ENCODE measurements at places on chromosomes 13 and 19. TPM values are rescaled to one million over a fixed set of nuclear protein-coding genes. Genes with fewer than 3 reads are reported as not detected.

GRCh38 chr19:55766466-55766865, 2.5 kb upstream of the RFPL4AL1 start:
- DNase-seq = peak; percentile 43

DNA sequence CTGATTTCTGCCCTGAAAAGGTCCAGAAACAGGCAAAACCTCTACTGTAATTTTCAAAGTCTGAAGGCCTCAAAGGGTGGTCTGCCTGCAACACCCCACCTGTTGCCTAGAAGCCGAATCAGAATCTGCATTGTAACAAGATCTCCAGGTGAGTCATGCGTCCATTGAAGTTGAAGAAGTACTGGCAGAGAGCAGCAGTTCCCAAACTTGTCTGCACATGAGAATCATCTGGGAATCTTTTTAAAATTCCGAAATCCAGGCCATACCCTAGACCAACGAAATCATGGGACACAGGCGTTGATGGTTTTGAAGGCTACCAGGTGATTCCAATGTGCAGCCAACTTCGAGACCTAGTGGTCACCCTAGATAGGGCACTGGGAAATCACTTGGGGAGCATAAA, 16.0 kb upstream of the CLN5 start:
- no peak for DNase-seq

- DNase-seq = no peak
Measured at GRCh38 chr13:48945626-48946025, 30.1 kb upstream of the FNDC3A start.

DNA sequence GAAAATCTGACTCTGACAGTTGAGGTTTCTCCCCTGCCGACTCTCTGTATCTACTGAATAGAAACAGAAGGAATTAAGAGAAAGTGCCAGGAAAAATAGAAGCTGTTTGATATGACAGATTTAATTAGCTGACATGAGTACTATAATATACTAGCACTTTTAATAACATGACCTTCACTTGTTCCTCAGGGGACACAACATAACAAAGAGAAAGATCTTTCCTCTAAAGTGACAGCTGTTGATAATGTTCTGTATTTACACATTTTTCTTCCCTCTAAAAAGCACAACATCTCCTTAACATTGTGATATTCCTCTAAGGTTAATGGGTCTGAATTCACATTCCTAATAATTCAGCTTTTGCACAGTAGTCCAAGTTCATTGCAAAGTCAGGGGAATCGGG, 1136.0 kb downstream of the PCDH17 start:
- no peak for DNase-seq

- DNase-seq = no peak
Measured at GRCh38 chr19:10422046-10422461, 1.7 kb downstream of the PDE4A start.

DNA sequence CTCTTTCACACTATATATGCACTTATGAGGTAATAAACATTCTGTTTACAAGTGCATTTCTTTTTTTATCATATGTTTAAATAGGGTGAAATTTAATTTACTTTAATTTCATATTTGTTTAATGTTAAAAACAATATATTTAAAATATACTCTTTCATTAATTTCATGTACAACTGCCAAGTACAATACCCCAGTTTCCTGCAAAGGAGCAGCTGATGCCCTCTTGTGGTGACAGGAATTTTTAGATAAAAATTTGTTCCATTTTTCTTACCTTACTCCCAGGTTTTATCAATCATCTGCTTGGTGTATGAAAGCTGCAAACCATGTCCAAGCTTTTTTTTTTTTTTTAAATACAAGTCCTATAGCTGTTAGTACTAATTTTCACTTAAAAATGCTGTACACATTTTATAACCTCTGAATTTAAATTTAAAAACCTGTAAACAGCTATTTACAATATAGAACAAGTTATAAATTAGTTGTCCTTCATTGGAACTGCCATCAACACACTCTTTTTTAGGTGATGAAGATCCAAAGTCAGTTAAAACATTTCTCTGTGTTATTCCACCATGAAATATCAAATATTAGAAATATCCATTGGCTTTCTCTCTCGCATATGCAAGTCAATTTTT, 4.9 kb downstream of the PCDH20 start:
- DNase-seq = no peak

GRCh38 chr19:5147978-5148793, 179.3 kb downstream of the KDM4B start:
- DNase-seq = no peak

DNA sequence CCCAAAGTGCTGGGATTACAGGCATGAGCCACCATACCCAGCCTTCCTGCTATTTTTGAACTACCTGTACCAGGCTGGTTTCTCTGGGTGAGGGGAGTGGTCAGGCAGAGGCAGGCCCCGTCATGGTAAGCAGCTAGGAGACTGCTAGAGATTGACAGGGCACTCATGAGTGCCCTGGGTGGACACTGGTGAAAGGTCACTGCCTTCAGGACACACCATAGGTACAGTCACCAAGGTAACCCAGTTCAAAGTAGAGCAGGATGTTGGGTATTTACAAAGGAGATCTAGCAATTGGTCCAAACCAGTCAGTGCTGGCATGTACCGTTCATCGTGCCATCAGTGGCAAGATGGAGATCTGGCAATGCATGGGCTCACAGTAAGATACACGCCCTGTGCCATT, 25.5 kb downstream of the DPRX start:
- no peak for DNase-seq

DNA sequence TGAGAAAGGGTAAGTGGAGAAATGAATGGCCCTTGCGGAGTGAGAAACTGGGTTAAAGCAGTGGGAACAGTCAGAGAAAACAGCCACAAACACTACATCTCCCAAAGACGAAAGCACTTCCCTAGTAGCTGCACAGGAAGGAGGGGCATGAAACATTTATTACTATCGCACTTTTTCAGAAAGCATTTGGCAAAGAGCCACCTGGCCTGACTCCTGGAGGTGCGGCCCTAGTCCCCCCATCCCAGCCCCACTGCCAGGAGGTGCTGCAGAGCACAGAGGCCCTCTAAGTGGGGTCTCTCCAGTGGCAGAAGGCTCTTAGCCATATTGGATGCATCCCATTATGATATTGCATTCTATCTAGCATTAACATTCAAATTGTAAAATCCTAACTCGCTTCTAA, 55.8 kb downstream of the MTMR6 start:
- no peak for DNase-seq

DNA sequence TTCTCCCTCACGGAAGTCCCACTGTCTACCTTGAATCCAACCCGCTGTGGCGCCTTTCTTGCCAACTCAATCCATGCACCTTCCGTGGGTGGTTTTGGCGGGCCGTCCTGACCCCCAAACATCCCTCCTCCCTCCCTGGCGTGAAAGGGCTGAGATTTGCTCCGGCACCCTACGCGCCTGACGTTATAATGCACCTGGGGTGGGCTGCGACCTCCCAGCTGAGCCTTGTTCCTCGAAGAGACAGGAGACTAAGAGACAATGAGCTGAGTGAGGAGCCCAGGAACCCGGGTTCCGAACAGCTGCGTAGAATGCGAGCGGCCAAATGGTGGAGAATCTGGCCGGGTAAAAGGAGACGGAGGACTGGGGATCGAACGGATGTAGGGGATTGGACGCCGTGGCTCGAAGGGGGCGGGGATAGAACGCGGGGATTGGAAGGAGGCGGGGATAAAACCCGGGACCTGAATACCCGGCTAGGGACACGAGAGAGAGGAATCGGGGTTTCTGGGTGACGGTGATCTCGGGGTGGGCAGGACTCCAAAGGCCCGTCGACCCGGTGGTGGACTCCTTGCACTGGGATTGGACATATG, at the start of gene CPT1C:
CPT1C (plus strand) TSS at position 461 of the 587 bp plus-strand sequence. CDS start 1,137 bp downstream, outside the sequence.
- peak; percentile 90 for DNase-seq

GRCh38 chr19:19067276-19068072, 3.7 kb downstream of the SLC25A42 start:
- DNase-seq = no peak

- DNase-seq = peak; percentile 11
Measured at GRCh38 chr19:31602548-31602947, 253.3 kb upstream of the TSHZ3 start.

DNA sequence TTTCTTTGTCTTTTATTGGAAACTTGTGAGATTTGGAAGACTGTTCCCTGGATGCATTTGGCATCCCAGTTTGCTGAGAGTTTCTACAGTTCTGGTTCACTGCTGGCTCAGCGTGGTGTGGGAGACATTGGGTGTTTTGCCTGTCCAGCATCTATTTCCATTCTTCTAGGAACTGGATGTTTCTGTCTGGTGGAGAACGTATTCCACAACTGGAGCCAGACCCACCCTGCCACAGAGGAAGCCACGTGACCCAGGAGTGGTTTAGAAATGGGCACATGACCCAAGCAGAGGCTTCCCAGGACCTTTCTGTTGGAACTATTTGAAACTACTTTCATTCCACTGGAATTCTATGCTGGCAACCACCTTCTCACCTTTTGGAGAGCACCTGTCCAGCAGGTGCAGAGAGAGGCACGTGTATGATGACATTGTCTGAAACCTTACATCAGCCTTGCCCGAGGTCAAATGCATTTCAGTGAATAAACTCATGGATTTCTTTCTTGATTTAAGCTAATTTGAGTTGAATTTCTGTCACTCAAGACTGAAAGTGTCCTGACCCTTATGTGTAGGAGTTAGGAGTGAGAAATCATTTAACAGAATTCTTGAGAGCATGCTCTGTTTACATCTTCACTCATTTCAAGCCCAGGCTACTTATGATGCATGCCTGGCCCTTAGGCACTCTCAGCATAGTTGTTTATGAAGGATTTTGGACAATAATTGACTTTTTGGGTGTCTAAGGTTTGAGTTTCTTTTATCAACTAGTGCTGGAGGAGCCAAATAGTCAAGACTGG, 121.8 kb downstream of the AKAP11 start:
- no peak for DNase-seq

DNA sequence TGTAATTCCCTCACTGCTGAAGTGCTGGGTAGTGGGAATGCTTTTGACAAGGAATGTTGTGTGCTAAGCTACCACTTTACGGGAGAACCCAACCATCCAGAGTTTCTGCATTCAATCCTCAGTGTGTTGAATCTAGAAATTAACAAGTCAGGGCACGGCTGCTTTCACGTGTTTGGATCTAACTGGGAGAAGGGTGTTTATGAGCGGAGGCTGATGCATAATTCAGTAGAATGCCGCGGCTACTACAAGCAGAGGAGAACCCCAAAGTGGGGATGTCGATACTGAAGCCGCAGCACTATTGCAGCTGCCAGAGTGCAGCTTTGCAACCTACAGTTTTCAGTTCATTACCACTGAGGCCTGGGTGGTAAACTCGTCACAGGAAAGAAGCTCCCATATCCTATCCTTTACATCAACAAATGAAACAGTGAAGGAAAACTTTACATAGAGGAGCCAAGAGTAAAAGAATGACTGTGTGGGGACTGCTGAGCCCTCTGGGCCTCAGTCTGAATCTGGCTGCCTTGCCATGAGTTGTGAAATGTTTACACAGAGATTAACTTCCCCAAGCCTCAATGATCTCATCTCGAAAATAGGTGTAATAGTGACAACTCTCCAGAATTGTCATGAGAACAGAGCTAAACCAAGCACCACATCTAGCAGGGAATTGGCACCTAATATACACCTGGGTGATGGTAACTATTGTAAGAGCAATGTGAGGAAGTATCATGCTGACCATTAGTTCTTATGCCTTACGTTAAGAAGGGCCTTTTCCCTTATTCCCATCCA, 531.7 kb downstream of the MYO16 start:
- DNase-seq = peak; percentile 22

GRCh38 chr13:109595471-109595870, 190.9 kb downstream of the IRS2 start:
- no peak for DNase-seq

DNA sequence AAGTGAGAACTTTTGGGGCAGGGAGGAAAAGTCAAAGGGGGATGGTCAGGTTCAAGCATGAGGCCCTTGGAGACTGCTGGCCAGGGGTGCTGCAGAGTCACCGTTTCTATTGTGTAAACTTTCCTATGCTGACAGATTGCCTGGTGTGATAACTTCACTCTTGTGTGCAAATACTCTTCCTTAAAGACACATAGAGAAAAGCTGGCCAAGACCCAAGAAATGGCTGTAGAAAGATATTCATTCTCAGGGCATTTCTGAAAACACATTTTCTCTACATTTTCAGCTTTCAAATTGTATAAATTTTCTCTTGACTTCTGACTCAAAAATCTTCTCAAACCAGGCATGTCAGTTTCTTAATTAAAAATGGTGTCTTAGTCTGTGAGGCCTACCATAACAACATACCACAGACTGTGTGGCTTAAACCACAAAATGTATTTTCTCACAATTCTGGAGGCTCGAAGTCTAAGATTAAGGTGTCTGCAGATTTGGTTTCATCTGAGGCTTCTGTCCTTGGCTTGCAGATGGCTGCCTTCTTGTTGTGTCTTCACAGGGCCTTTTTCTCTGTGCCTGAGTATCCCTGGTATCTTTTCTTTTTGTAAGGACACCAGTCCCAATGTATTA, 304.5 kb downstream of the KCNRG start:
- DNase-seq = peak; percentile 22

- no peak for DNase-seq
Measured at GRCh38 chr19:16249826-16250404, 52.2 kb downstream of the AP1M1 start.

DNA sequence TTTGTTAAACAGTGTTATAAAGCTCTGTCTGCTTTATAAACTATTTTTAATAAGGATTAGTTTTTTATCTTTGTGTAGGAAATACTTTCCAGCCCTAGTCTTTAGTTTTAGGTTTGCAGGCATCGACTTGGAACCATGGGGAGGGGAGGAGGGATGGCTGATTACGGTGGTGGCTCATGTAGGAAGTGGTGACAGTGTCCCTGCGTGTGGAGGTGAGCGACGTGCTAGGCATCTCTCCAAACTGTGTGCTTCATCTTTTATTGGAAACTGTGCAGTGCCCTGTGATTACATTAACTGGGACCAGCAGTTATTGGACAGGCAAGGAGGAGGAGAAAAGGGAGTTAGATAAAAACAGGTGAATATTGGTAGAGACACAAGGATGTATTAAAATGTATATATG, 203.8 kb downstream of the ATP8A2 start:
- DNase-seq = peak; percentile 14

GRCh38 chr13:38430796-38431195, 81.1 kb downstream of the UFM1 start:
- no peak for DNase-seq

- no peak for DNase-seq
Measured at GRCh38 chr13:84845907-84846619, 953.2 kb downstream of the SLITRK6 start.

- no peak for DNase-seq
Measured at GRCh38 chr13:96617528-96617927, 376.7 kb downstream of the OXGR1 start.

The COX6B1 gene
- total RNA-seq = 460 TPM

The CAPN12 gene
- not detected for total RNA-seq

The ZNF112 gene
- total RNA-seq = 5.5 TPM

The CPB2 gene
- total RNA-seq = not detected

The NANOS3 gene
- total RNA-seq = 1.6 TPM
